ENCODE measurements at places on chromosomes 3 and 15. TPM values are rescaled to one million over a fixed set of nuclear protein-coding genes. Genes with fewer than 3 reads are reported as not detected.

CTXN2 gene
- not detected for total RNA-seq

DNA sequence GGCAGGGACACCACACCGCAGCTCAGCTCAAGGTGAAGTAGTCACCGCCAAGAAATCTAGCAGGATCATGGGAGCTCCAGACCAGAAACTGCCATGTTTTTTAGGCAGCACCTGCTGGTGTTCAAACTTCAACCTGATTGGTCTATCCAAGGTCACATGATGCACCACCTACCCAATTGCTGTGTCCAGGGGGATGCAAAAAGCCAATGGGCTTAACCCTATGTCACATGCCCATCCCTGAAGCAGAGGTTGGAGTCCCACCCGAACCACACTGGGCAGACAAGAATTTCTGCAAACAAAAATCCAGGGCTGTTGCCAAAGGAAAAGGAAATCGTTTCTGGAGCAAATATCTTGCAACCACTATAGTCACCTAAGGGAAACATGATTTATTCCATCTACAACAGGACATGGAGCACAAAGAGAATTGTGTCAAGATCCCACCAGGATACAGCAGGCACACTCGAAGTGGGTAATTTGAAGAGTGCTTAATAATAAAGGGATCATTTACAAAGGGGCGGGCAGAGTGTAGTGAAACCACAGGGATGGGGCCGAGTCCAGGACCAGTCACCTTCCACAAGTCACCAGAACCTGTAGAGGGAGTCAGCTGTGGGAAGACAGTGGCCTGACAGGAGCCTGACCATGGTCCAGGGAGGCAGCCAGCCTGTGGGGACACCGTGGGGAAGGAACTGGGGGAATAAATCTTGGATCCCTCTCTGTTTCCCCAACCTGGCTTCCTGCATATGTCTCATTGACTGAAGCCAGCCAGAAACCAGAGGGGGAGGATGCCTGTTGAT lies 34.2 kb upstream of the TSEN2 start:
- peak; percentile 12 for DNase-seq
- no peaks in the 10 kb centered on the region for H3K36me3 ChIP-seq
- H3K27me3 ChIP-seq: no peaks in the 10 kb centered on the region
- no peaks in the 10 kb centered on the region for H3K4me1 ChIP-seq
- no peak overlapping the region for H3K27ac ChIP-seq

CELSR3 gene
- total RNA-seq: 0.56 TPM

DNA sequence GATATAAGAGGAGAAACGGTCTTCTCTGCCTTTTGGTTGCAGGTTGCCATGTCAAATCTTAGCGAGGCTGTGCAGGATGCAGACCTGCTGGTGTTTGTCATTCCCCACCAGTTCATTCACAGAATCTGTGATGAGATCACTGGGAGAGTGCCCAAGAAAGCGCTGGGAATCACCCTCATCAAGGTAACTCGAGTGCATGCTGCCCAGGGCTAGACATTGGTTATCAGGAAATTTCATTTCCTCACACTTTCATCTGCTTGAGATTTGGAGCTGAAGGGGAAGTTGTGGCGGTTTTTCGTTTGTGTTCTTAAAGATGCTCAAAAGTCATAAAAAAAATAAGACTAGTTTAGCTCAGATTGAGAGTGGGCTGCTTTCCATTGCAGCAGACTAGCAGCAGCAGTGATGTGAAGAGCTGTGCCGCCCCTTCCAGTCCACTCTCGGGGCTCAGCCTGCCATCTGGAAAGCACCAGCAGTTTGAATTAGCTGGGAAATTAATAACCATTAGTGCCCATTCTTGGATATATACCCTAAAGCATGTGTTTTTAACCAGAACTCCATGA lies 32.2 kb downstream of the GPD1L start:
- no peak for DNase-seq
- H3K27me3 ChIP-seq: no peaks in the 10 kb centered on the region
- no peak overlapping the region for H3K27ac ChIP-seq
- no peak overlapping the region for H3K4me3 ChIP-seq
- no peaks in the 10 kb centered on the region for H3K36me3 ChIP-seq
- peaks cover 23% of the 10 kb centered on the region for H3K4me1 ChIP-seq

SNRPA1 gene
- 56.3 TPM for total RNA-seq

GRCh38 chr15:95363646-95364045 lies 966.9 kb upstream of the NR2F2 start:
- H3K36me3 ChIP-seq: no peaks in the 10 kb centered on the region
- no peak overlapping the region for H3K4me3 ChIP-seq
- no peak for DNase-seq
- peaks cover 15% of the 10 kb centered on the region for H3K4me1 ChIP-seq
- peak overlapping the region; percentile 78 for H3K27ac ChIP-seq

GRCh38 chr3:36302626-36303025 lies 77.7 kb upstream of the STAC start:
- no peak overlapping the region for H3K27ac ChIP-seq
- H3K4me1 ChIP-seq: no peaks in the 10 kb centered on the region
- H3K36me3 ChIP-seq: no peaks in the 10 kb centered on the region
- H3K4me3 ChIP-seq: no peak overlapping the region
- no peaks in the 10 kb centered on the region for H3K27me3 ChIP-seq

SPINT1 gene
- total RNA-seq: 6.5 TPM

All from spleen (tissue), 13 donors.